ENCODE measurements at places on chromosomes 1 and 21.

GRCh38 chr1:201540846-201541735, 2.2 kb downstream of the NAV1 start:
- no peak for DNase-seq

DNA sequence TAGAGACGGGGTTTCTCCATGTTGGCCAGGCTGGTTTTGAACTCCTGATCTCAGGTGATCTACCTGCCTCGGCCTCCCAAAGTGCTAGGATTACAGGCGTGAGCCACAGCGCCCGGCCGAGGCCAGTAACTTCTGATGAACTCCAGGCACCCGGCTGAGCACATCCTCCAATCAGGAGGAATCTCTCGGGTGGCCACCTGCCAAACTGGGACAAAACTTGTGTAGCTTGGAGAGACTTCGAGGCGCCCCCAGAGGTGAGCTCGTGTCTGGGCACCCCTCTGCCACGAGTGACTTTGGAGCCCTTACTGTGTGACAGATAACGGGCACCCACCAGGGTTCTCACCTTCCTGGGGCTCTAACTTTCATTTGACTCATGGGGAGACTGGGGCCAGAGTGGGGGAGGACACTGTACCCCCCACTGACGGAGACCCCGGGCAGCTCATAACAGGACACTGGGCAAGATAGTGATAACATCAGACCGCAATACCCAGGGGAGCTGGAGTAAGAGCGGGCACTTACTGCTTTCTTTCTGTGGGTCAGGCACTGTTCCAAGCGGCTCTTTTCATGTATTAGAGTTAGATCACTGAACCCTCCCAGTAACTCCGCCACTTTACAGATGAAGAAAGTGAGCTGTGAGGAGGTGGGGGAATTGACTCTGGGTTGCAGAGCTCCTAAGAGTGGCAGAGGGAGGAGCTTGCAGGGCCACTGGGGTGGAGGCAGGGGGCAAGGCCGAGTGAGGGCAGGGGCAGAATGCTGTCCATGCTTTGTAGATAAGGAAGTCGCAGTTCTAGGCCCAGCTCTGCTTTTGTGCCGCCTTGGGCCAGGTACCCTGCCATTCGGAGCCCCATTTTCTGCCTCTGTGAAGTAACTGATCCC, 1.9 kb upstream of the PADI2 start:
- no peak for DNase-seq

- DNase-seq, result no peak
Measured at GRCh38 chr1:230105245-230105753, 38.3 kb downstream of the GALNT2 start.

DNA sequence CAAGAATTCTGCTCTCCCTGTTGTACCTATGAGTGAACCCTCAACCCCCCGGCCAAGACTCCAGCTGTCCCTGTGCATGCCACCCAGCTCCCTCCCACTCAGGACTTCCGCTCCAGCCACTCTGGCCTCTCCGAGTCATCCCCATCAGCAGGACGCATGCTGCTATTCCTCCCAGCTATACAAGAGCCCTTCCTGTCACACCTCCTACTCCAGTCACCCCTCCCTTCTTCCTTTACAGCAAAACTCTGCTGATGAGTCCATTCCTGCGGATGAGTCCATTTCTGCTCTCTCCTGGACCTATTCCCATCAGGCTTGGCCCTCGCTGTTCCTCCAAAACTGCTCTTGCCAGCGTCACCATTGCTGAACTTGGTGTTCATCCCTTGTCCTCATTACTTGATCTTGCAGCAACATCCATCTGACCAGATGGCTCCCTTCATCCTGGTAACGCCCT, 42.2 kb downstream of the H3-3A start:
- DNase-seq, result no peak

DNA sequence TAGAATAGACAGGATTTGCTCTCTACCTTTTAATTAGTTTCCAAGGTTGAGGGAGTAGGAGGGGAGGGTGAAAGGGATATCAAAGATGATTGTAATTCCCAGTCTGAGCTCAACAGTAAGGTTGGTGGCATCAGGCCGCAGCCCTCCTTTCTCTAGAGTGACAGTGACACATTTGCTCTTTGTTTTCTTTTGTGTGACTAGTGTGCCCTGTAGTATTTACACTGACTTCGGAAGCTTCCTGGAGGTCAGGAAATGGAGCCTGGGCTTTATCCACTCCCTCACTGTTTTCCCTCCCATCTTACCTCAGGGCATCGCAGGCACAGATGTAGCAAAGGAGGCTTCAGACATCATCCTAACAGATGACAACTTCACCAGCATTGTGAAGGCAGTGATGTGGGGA, 44.7 kb upstream of the LAX1 start:
- DNase-seq, result no peak

- no peak for DNase-seq
Measured at GRCh38 chr1:221823561-221823960, 81.7 kb upstream of the DUSP10 start.

- DNase-seq, result no peak
Measured at GRCh38 chr1:24136956-24137539, 5.9 kb downstream of the IL22RA1 start.

GRCh38 chr1:21257431-21258135, 32.7 kb downstream of the ECE1 start:
- DNase-seq, result no peak

DNA sequence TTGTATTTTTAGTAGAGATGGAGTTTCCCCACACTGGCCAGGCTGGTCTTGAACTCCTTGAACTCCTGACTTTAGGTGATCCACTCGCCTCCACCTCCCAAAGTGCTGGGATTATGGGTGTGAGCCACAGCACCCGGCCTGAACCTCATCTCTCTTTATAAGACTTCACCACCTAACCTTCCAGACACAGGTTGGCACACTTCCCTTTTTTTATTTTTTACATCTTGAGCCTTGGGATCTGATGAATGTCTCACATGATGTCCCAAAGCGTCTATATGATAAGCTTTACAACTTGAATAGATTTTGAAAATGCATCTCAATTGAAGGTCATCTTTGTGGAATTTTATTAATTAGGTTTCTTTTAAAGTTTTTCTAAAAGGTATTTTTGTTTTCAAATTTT, 172.4 kb upstream of the IVNS1ABP start:
- no peak for DNase-seq

GRCh38 chr1:112196731-112197130, 199.3 kb upstream of the CTTNBP2NL start:
- DNase-seq, result no peak

DNA sequence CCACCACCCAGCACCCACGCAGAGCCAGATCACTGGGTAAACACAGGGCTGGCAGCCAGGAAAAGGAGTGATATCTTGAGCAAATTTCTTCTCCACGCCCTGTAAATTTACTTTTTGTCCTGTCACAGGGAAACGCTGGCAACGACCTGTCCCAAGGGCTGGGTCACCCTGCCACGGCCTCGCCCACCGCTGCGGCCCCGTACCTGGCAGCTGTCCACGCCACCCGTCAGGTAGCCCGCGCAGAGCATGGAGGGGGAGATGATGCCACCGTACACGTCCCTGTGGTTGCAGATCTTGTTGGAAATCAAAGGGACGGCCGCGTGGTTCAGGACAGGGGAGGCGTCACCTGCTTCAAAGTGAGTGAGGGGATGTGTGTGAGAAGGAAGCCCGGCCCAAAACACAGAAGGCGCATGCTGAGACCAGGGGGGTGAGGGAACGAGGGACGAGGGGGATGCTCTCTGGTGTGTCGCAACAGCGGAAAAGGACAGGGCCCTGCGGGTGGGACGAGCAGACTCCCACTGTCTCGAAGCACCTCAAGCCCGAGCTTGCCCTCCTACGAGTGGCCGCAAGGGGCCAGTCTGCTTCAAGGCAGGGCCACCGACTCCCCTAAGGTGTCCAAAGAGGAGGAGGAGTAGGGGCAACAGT, 10.1 kb upstream of the TFF1 start:
- DNase-seq, result no peak

GRCh38 chr1:52365071-52365745, 797 bp downstream of the CC2D1B start:
- DNase-seq, result peak; percentile 28

DNA sequence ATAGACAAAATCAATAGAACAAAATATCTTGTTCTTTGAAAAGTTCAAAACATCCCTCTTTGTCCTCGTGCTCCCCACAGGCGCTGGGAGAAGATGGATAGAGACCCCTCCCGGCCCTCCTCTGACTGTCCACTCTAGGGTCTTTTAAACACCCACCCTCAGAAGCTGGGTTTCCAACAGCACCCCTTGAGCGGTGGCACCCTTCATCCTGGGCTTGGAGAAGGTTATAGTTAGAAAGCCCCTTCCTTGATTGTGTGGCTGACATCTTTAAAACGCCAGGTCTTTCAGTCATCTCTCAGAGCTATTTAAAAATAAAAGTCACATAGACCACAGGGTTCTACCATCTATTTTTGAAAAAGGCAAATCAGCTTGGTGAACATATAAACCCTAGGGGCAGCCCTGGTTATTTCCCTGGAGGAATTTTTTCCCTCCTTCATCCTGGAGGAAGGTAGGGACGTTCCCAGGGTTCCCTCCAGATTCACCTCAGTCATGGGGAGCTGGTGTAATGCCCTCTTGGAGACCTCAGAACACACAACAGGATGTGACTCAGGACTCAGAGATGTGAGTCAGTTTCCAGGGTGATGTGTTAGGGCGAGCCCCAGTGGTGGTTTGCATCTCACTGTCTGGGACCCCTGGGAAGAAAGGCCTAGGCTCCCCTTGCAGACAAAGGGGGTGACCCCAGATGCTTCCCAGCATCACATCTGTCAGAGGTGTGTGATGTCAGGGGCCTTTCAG, 138.5 kb downstream of the CLIC6 start:
- DNase-seq, result no peak

DNA sequence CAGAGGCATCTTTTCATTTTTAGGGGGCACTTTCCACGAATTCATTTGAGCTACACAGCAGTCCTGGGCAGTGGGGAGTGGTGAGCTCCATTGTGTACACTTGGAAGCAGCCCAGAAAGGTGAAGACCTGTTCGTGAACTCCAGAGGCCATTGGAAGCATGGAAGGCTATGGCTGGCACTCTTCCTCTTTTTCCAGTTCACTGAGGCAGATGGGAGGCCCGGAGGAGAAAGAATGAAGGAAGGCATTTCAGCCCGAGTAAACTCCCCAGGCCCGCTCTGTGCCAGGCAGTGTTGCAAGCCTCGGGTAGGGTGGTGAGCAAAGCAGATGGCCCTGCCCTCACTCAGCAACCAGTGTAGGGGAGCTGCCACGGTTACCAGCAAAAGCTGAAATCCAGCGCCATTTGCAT, 673 bp upstream of the DHCR24 start:
- peak; percentile 63 for DNase-seq

- no peak for DNase-seq
Measured at GRCh38 chr1:90391126-90391525, 326.0 kb downstream of the BARHL2 start.

DNA sequence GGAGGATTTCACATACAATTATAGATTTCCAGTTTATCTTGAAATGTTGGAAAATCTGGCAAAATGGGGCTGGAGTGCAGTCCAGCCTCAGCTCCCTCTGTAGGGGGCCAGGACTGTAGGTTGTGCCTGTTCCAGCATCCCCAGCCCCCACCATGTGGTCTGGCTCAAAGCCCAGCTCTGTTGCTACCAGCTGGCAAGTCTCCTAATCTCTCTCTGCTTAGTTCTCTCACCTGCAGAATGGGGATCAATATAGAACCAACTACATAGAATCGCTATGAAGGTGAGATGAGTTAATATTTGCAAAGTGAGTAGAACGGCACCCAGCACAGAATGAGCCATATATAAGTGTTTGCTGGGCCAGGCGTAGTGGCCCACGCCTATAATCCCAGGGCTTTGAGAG, 50.0 kb upstream of the TARDBP start:
- peak; percentile 31 for DNase-seq

- DNase-seq, result no peak
Measured at GRCh38 chr1:244974106-244974505, 109.8 kb upstream of the HNRNPU start.

- DNase-seq, result no peak
Measured at GRCh38 chr21:41955516-41955915, 1.7 kb upstream of the C2CD2 start.

- no peak for DNase-seq
Measured at GRCh38 chr1:206847337-206847834, 18.0 kb upstream of the IL20 start.

DNA sequence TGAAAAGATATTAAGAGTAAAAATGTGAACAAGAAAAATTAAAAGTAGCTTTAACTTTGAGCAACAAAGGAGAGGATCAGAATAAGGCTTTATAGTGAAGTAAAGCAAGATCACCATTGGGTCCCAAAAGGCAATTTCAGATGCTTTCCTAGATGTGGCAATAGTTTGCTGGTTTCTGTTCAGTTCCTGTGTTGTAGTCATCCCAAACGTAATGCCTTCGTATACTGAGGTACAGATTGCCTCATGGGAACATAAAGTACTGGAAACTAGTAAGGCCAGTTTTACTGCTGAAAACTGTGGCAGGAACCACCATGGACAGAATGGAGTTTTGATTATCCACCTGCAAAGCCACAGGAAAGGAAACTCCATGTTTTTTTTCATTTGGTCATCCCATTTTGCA, 283.5 kb upstream of the SGIP1 start:
- DNase-seq, result no peak

GRCh38 chr1:227295609-227296008, 22.7 kb downstream of the CDC42BPA start:
- no peak for DNase-seq

GRCh38 chr1:211135342-211135950, 1.5 kb upstream of the KCNH1 start:
- DNase-seq, result peak; percentile 15

- DNase-seq, result no peak
Measured at GRCh38 chr1:77473690-77474089, 191.9 kb downstream of the AK5 start.

- DNase-seq, result no peak
Measured at GRCh38 chr21:32946654-32947053, 79.1 kb upstream of the OLIG2 start.

- no peak for DNase-seq
Measured at GRCh38 chr21:15752763-15753407, 23.1 kb downstream of the USP25 start.

- DNase-seq, result no peak
Measured at GRCh38 chr1:46394108-46394871, at the start of gene FAAH. Gene FAAH (plus strand): TSS chr1:46394317. CDS start chr1:46394349, 32 bp downstream.

GRCh38 chr1:152873495-152873894, 4.6 kb upstream of the SMCP start:
- no peak for DNase-seq

- DNase-seq, result no peak
Measured at GRCh38 chr1:18945401-18945849, 11.1 kb downstream of the IFFO2 start.

GRCh38 chr1:244181867-244182266, 130.8 kb downstream of the ZBTB18 start:
- no peak for DNase-seq

DNA sequence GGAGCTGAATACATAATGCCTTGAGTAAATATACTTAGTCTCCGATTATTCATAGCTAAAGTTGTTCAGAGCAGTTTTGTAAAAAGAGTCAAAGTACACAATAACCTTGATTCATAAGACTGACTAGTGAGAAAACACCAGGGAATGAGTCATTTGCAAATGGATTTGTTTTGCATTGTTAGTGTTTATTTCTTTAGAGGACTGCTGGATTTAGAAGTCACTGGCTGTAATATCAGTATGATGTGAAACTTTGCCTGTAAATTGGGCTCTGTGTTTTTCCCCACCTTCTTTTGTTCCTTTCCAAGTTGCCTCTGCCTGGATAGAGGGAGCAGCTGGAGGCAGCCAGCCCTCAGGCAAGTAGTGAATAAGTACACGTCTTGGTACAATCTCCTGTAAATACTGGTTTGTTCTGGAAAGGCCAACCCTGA, 474.7 kb downstream of the NUF2 start:
- DNase-seq, result no peak

GRCh38 chr21:31222142-31222541, 121.9 kb downstream of the TIAM1 start:
- no peak for DNase-seq
